ENCODE measurements at places on chromosomes 4 and X. TPM values are rescaled to one million over a fixed set of nuclear protein-coding genes. Genes with fewer than 3 reads are reported as not detected.

DNA sequence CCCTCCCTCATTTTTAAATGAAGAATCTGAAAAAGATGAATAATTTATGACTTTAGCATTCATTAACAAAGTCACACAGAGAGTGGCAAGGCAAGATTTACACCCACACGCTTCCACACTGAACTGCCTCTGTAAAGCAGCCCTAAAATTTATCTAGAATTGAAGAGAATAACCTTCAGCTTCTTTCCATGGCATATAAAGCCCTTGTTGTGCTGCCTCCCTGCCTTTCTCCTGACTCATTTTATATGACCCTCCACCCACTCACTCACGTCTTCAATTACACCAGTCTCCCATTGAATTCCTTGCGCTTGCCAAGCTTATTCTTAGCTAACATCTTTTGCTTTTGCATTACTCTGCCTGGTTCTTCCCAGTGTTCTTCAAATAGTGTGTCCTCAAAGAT is 2649.3 kb downstream of the PCDH7 start:
- DNase-seq: no peak

- DNase-seq: no peak
Observed at GRCh38 chr4:137685357-137685756, 153.1 kb upstream of the PCDH18 start.

- no peak for DNase-seq
Observed at GRCh38 chr4:128468123-128468989, 180.7 kb upstream of the PGRMC2 start.

DNA sequence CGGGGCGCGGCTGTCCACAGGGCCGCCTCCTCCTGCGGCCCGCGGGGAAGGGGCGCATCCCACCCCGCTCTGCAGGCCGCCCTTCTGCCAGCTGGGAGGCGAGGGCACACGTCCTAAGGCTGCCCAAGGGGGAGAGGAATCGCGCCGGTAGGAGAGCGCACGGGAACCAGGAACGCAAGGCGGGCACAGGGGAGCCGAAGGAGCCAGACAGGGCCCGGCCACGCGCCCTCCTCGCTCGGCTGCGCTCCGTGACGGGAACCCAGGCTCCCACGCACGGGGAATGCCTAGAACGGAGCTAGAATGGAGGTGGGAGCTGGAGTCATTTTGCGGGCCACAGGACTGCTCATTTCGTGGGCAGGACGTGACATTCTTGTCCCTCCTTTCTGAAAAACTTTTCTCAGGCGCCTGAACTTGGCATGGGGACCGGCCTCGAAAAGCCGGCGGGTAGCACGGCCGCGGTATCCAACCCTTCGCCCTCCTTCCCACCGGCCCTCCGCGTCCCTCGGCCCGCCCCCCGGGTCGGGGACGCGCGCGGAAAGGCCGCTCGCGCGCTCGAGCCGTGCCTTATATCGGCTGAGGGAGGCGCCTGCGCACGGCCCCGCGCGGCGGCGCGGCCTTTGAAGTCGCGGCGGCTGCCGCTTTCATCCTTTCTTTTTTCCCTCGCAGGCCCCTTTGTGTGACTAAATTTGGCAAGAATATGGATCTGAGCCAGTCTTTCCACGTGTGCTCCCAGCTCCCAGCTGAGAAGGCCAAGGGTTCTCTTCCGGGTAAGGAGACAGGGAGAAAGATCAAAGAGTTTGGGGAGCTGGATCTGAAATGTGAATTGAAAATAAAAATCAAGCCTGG is 4.2 kb upstream of the LEF1 start:
- DNase-seq: peak; percentile 40

GRCh38 chr4:109672169-109672930 is 30.9 kb downstream of the CASP6 start:
- no peak for DNase-seq

- DNase-seq: no peak
Observed at GRCh38 chr4:181301735-181302710, 941.2 kb upstream of the TENM3 start.

GRCh38 chr4:140515423-140515822 is 8.5 kb upstream of the ELMOD2 start:
- no peak for DNase-seq

- no peak for DNase-seq
Observed at GRCh38 chrX:139844884-139845283, 88.0 kb downstream of the ATP11C start.

DNA sequence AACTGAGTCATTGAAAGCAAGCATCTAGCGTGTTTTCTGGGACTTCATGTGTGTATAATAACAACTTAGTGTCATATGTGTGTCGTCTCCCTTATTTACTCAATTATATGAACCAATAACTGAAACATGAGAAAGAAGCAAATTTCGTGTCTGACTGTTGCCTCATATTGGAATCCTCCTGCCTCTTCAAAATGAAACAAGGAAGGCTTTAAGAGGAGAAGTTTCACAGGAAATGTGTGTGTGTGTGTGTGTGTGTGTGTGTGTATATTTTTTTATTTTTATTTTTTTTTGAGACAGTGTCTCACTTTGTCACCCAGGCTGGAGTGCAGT is 145.8 kb upstream of the SFRP2 start:
- DNase-seq: peak; percentile 15

GRCh38 chr4:87498446-87498900 is 30.7 kb downstream of the SPARCL1 start:
- DNase-seq: no peak

GRCh38 chr4:68349279-68349648 is 626 bp downstream of the YTHDC1 start:
- DNase-seq: no peak

DNA sequence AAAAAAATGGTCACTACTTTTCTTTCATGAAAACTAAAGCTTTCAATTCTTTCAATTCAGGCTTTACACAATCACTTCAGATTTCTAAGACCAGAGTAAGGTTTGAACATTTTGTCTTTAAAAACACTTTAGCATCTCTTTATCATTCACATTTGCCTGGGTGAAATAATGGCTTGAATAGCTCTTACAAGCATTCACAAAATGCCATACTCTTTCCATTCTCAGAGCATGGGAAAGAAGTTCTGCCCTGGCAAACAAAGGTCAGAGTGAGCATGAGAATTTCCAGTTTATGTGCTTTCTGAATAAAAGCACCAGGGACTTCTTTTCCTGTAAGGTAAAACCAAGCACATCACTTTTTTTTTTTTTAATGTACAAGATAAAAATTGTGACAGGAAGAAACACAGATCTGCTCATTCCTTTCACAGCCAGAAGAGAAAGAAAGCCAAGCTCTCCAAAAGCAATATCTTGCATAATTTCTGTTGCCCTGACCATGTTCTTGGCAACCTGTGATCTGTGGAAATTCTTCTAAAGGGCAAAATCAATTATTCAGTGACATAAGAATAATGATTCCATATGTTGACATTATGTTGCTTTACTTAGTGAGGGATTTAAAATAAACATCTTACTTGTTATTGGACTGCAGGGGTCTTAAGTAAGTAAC is 64.8 kb downstream of the CD40LG start:
- DNase-seq: no peak

GRCh38 chrX:1592470-1593142 is 1.2 kb downstream of the AKAP17A start:
- DNase-seq: peak; percentile 37

The EMD gene
- 32.3 TPM for total RNA-seq

The AWAT1 gene
- not detected for total RNA-seq

The SMR3B gene
- not detected for total RNA-seq

The CDKL2 gene
- 2.3 TPM for total RNA-seq

The TRIM61 gene
- 0.73 TPM for total RNA-seq

The NEUROG2 gene
- not detected for total RNA-seq
